ENCODE measurements at places on chromosomes 3 and 15.
A peak's percentile ranks its signal among the peaks of the same experiment; 100 is the strongest.

GRCh38 chr3:195597848-195598247 is 14.1 kb upstream of the APOD start:
- DNase-seq = no peak

GRCh38 chr15:41028853-41029252 is 75.6 kb downstream of the CHAC1 start:
- DNase-seq = no peak

GRCh38 chr3:15064835-15065549 is at the start of gene MRPS25:
Gene MRPS25, minus strand, starts transcription at chr3:15065315. Its CDS starts 121 bp downstream, at chr3:15065194.
- DNase-seq = peak; percentile 90

GRCh38 chr3:38353151-38353550 is 6.6 kb downstream of the XYLB start:
- DNase-seq = no peak

DNA sequence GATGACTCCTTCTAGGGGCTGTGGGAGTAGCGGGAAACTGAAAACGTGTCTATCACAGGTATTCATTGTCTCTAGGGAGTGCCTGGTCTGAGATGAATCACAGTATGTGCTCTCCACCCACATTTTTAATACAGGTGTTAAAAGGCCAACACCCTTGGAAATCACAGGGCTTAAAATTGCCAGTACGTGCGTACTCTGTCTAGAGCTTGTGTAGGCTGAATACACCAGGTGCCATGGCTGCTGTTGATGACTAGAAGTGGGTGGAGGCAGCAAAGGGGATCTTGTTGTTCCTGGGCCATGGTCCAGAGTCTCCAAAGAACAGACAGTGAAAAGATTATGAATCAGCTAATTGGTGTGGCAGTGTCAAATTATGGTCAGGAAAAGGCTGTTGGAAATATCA is 35.1 kb upstream of the P3H2 start:
- no peak for DNase-seq

- no peak for DNase-seq
Observed at GRCh38 chr3:13219077-13219901, 146.1 kb upstream of the IQSEC1 start.

DNA sequence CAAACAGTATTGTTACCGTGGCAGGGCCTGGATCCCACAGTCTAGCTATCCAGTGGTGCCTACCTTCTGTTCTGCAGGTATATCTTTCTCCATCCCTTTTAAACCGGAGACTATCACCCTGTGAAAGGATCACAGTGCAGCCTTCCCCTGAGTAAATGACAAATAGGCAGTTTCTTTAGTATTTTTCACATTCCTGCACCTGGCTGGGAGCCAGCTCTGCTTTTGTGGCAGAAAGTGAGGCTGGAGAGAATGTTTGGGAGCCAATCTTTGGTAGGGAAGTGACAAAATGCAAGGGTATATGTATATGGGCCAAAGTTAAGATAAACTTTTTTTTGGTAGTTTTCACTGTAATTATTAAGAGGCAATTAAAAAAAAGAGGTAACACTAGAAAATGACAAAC is 54.8 kb downstream of the ARHGEF26 start:
- DNase-seq = no peak

GRCh38 chr3:53495520-53496391 is 1.3 kb downstream of the CACNA1D start:
- DNase-seq = no peak

DNA sequence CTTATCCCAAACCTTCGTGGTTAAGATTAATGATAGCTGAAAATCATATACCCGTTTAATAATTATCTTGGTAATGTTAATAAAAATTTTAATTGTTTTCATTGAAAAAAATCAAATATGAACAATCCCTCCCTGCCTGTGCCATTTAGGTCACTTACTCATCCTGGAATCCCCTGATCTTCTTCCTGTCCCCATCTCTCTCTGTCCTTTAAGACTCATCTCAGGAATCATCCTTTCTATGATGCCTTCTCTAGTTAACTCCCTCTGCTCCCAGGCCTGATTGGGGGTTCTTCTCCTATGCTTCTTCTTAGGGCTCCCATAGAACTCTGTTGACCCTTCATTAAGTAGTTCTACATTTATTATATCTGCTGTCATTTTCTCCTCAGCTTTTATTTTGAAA is 91.6 kb downstream of the MBNL1 start:
- no peak for DNase-seq

- DNase-seq = peak; percentile 95
Observed at GRCh38 chr15:78944669-78945407, at the start of gene CTSH. Gene CTSH, minus strand, starts transcription at chr15:78945046. Its CDS starts 65 bp downstream, at chr15:78944981.

DNA sequence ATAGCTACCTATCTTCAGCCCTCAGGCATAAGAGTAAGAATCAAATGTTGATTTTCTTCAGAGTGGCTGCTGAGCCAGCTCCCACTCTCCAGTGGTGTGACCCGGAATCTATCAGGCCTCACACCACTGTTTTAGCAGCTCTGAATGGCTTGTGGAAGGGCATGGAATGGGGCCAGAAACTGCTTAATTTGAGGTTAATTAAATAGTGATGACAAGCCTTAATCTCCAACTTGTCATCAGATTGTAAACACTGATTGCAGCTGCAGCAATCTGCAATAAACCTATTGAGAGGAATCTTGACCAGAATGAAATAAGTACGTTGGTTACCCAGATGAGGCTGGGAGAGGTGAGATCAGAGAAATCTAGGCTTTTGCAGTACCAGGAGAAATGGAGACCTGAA is 317.4 kb downstream of the FHIT start:
- no peak for DNase-seq

GRCh38 chr3:185677146-185677829 is 91.2 kb downstream of the SENP2 start:
- DNase-seq = peak; percentile 69

DNA sequence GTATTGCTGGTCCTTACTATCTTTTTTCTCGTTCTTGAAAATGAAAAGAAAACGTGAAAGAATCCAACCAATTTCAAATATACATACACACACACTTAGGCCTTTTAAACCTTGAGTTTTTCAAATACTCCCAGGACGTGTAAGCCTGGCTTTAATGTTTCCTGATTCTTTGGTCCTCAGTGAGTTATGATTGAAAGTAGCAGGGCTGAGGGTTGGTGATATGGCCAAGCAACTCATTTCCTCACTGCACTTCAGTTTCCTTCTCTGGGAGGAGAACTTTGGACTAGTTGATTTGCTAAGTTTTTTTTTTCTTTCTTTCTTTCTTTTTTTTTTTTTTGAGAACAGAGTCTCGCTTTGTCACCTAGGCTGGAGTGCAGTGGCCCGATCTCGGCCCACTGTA is 34.6 kb downstream of the CHD2 start:
- no peak for DNase-seq

GRCh38 chr3:177287231-177287630 is 89.9 kb upstream of the TBL1XR1 start:
- DNase-seq = no peak

GRCh38 chr15:55434989-55435825 is 26.9 kb downstream of the PIERCE2 start:
- DNase-seq = no peak

- no peak for DNase-seq
Observed at GRCh38 chr3:144763878-144764454, 792.3 kb downstream of the DIPK2A start.

DNA sequence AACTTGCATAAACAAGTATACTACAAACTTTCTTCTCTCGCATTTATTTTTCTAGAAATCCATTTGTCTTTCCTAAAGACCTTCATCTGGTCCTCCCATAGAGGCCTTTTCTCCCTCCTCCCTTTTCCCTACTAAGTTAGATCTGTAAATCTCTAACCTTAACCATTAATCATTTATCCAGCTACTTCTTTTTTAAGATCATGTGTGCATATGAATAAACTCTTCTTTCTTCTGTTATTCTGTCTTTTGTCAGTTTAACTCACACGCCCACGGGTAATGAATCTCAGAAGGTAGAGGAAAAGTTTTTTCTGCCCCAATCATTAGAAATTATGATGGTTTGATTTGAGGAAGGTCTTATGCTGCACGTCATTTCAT is 48.7 kb upstream of the FHIT start:
- DNase-seq = no peak

GRCh38 chr3:141482245-141482922 is 4.4 kb upstream of the RASA2 start:
- DNase-seq = peak; percentile 80

DNA sequence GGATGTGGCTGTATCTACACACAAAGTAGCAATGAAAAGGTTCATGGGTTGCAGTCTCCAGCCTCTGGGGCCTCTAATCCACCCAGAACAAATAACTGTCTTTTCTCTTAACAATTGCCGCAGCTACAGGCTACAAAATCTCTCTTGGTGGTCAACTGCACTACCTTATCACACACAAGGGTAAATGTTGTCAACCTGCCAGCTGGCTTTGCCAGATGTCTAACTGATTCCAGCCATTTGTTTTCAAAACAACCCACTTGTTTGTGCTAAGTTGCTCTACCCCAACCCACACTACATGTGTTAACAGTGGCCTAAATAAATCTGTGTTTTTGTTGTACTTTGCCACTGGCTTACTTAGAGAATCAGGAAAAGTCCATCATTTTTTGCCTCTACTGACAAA is 447.3 kb downstream of the TAFA4 start:
- DNase-seq = no peak

GRCh38 chr3:4426782-4427344 is 40.2 kb downstream of the SUMF1 start:
- peak; percentile 13 for DNase-seq

GRCh38 chr3:1883534-1883933 is 215.1 kb upstream of the CNTN4 start:
- no peak for DNase-seq

GRCh38 chr3:159872374-159873109 is 116.1 kb upstream of the IL12A start:
- no peak for DNase-seq

DNA sequence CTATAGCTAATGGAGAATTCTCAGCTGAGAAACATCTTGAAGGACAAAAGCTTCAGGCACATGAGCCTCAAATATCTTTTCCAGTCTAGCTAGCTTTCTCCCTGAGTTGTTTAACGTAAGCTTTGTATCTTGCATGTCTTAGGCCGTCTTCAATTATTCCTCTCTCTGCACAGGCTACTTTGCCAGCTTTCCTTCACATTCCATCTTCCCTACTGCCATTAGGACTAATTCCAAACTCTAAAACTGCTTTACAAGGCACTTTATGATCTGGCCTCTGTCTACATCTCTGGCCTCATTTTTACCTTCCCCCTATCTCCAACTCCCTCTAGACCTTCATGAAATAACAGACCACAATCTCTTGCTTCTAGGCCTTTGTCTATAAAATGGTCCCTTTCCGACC is 171.4 kb downstream of the GREM1 start:
- DNase-seq = no peak

GRCh38 chr3:158528076-158528674 is 42.8 kb upstream of the MLF1 start:
- DNase-seq = no peak

GRCh38 chr15:68415501-68416157 is 16.3 kb downstream of the ITGA11 start:
- no peak for DNase-seq

- no peak for DNase-seq
Observed at GRCh38 chr3:171132873-171133272, 106.4 kb upstream of the SLC2A2 start.
